ENCODE measurements at places on chromosomes 6 and 20. TPM values are rescaled to one million over a fixed set of nuclear protein-coding genes. Genes with fewer than 3 reads are reported as not detected.

DNA sequence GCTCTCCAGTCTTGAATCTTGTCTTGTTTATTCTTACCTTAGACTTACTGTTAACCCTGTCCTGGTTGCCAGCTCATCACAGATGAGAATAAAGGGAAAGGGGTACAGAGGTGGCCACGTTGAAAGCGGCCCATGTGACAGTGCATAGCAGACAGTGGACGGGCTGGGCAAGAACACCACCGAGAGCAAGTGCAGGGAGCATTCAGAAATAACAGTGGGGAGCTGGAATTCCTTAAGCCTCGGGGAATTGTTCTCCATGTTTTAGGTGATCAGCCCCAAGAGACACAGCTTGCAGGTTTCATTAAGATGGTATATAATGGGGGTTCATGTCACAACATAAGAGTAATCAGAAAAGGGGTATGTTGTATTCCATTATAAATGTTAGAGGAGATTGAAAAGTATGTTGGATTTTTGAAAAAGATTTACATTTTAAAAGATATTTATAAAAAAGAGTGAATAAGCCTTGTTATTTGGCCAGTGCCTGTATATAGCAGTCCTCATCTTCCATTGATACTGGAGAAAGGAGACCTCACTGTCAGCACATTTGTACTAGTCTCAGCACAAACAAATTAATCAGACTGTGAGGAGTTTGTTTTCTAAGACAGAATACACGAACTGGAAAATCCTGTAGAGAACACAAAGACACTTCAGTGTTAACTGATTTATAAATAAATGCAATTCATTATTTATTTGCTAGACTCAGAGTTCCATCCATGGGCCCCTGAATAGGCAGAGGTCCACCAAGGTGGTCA lies 35.4 kb downstream of the VAPB start:
- no peaks in the 10 kb centered on the region for H3K4me1 ChIP-seq
- peaks cover 27% of the 10 kb centered on the region for H3K36me3 ChIP-seq
- H3K27me3 ChIP-seq, result no peaks in the 10 kb centered on the region
- H3K27ac ChIP-seq, result no peak overlapping the region
- DNase-seq, result no peak

- peaks cover 1% of the 10 kb centered on the region for H3K36me3 ChIP-seq
- no peaks in the 10 kb centered on the region for H3K27me3 ChIP-seq
- H3K27ac ChIP-seq, result no peak overlapping the region
- H3K4me1 ChIP-seq, result no peaks in the 10 kb centered on the region
- no peak overlapping the region for H3K4me3 ChIP-seq
Observed at GRCh38 chr6:33091957-33092356, 16.2 kb downstream of the HLA-DPB1 start.

DNA sequence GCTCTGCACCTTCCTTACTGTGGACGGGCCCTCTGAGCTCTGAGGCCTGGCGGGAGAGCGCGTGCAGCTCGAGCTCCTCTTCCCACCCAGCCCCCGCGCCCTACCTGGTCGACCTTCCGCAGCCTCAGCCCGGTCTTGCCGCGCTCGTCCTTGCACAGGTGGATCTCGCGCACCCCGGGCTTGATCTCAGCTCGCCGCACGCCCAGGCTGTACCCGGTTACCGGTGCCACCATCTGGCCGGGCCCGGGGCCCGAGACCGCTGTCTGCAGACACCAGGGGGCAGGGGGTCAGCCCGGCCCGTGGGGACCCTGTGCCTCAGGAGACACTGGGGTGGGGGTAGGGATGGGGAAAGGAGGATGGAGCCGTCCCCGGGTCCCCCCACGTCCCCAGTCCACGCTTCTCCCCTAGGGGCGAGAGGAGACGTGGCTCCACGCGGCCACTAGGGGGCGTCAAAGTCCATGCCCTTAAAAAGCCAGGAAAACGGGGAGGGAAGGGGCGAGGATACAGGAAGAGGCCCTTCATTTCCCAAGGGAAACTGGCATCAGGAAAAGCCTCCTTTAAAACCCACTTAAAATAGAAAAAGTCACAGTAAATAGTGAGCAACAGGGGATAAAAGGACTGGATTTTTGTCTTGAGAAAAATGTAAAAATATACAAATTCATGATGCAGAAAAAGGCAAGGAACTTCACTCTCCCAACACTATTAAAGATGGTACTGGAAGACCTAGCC lies 15.5 kb downstream of the SDCBP2 start:
- no peak overlapping the region for H3K27ac ChIP-seq
- no peaks in the 10 kb centered on the region for H3K36me3 ChIP-seq
- H3K4me1 ChIP-seq, result peaks cover 3% of the 10 kb centered on the region
- H3K4me3 ChIP-seq, result peak overlapping the region; percentile 51
- DNase-seq, result no peak

DNA sequence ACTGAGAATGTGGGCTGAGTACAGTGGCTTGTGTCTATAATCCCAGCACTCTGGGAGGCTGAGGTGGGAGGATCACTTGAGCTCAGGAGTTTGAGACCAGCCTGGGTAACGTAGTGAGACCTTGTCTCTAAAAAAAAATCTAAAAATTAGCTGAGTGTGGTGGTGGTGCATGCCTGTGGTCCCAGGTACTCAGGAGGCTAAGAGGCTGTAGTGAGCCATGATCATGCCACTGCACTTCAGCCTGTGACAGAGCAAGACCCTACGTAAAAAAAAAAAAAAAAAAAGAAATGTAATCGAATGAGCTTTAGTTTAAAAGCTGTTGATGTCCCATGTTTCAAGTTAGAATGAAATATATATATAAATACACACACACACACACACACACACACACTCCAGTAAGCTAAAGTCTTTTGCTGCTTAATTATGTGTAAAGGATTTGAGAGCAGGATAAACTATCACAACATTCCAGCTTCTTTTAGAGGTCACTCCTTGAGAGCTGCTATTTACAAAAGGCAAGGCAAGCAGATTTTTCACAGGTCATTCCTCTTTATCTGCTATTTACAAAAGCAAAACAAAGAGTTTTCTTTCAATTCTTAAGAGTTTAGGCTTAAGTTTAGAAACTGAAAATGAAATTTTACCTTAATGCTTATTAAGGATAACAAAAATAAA lies 4.7 kb upstream of the MICAL1 start:
- peaks cover 4% of the 10 kb centered on the region for H3K36me3 ChIP-seq
- H3K27me3 ChIP-seq, result no peaks in the 10 kb centered on the region
- DNase-seq, result no peak
- no peak overlapping the region for H3K4me3 ChIP-seq
- H3K27ac ChIP-seq, result no peak overlapping the region

GRCh38 chr6:158816329-158816728 lies 2.8 kb downstream of the EZR start:
- H3K36me3 ChIP-seq, result no peaks in the 10 kb centered on the region
- no peaks in the 10 kb centered on the region for H3K4me1 ChIP-seq
- H3K4me3 ChIP-seq, result peak overlapping the region; percentile 81
- no peaks in the 10 kb centered on the region for H3K27me3 ChIP-seq
- no peak overlapping the region for H3K27ac ChIP-seq

- no peaks in the 10 kb centered on the region for H3K27me3 ChIP-seq
- no peak for DNase-seq
- H3K4me1 ChIP-seq, result no peaks in the 10 kb centered on the region
Observed at GRCh38 chr6:166713434-166714186, 86.6 kb upstream of the RPS6KA2 start.

The SNRPB2 gene
- 3.4 TPM for total RNA-seq

The FNDC11 gene
- not detected for total RNA-seq

The TTBK1 gene
- total RNA-seq, result not detected

The SIRPB2 gene
- 8.6 TPM for total RNA-seq

Measured in ascending aorta (tissue), 2 donors.